Activated effector memory CD4-positive, alpha-beta T cell treated with anti-CD3 and anti-CD28 coated beads, Interleukin-2, amount 50 U/mL, for 16 hours (primary cell): ENCODE measurements at places on chromosomes 7 and 10.

DNA sequence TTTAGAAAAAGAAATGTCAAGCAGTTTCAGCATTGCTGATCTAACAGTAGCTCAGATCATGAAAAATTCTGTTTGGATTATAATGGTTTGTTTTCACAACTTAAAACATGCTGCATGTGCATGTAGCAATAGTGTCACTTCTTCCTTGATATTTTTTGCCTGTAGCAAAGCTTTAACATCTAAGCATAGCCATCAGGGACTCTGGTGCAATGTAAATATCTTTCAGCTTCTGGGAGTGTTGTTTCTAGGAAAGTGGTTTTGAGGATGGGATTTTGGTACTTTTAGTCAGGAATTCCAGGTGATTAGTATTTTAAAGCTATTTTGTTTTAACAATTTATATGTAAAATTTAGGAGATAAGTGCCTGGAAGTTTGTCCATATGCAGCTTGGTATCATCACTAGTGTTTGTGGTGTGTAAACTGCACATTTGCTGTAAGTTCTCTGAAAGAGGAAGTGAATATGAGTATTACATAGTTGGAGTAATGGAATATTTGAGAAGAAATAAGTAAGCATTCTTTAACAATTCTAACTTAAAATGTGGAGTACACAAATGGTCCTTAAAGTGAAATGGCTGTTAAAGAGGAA lies 1.9 kb downstream of the RSBN1L start:
- no peak for DNase-seq

DNA sequence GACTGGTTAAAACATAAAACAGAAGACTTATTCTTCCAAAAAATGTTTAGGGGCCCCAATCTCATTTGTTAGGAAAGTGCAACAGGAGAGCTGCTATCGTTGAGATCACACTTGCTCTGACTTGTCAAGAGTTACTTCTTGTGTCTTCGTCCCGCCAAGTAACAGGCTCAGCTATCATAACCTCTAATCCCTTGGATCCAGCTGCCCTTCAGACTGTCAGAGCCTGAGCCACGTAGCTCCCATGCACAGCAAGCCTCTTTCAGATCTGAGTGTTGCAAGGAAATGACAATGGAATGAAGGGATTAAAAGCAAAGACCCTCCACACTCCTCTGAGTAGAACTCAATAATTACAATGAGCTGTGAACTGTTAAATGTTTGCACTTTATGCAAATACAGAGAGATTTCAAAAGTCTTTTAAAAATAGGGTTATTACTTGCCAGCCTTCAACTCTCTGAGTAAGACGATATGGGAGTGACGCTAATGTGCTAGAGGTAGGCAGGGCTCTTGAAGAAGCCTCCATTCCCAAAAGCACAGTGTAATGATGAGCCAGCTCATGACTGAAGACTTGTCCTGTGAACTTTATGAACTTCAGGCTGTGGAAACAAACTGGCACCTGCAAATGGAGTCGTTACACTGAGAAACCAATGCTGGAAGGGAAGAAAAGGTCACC lies 28.4 kb upstream of the CDK13 start:
- no peak for DNase-seq

GRCh38 chr7:73442222-73442902 lies 8.8 kb downstream of the FZD9 start:
- DNase-seq: peak; percentile 27

DNA sequence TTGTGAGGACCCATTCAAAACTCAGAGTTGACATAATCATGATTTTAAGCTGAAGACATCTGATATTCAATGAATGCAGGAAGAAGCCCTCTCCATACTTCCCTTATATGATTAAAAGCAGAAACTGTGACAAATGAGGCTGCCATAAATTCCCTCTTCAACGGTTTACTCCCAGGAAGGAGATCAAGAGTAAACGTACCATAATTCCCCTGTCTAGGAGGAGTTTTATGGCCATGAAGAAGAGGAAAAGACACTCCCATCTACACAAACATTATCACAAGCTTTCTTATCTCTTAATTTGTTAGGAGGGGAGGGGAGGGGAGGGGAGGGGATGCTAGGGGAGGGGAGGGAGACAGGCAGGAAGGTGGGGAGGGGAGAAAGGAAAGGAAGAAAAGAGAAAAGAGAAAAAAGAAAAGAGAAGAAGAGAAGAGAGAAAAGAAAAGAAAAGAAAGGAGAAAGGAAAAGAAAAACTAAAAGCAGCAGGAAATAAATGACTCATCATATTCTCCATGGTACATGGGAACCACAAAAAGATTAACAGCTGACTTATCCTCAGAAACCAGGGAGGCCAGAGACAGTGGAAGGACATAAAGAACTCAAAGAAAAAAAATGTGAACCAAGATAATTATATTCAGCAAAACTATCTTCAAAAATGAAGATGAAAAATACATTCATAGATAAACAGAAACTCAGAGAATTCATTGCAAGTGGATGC lies 121.6 kb downstream of the ALOX5 start:
- DNase-seq: no peak

GRCh38 chr7:64182036-64182790 lies 24.8 kb upstream of the ZNF735 start:
- no peak for DNase-seq

GRCh38 chr7:100483722-100484672 lies at the start of gene NYAP1:
NYAP1 (plus strand) TSS chr7:100483927; CDS start chr7:100485312, 1,385 bp downstream.
- peak; percentile 81 for DNase-seq
